ENCODE measurements at places on chromosomes 4 and X.

DNA sequence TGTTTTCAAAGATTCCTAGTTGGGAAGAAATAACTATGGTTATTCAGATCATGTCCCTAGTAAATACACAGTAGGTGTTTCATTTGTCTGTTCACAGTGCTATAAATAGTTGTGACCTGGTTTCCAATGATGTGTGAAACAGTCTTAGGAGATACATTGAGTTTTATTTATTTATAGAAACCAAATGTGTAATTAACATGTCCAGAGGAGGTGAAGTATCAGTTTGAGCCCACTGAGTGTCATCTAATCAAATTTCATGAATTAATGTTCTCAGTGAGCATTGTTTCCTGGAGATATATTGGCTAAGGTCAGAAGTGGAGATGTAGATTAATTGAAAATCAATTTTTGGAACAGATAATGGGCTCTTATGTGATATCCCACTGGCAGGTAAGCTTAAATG lies 996.3 kb downstream of the FSTL5 start:
- no peak for DNase-seq

DNA sequence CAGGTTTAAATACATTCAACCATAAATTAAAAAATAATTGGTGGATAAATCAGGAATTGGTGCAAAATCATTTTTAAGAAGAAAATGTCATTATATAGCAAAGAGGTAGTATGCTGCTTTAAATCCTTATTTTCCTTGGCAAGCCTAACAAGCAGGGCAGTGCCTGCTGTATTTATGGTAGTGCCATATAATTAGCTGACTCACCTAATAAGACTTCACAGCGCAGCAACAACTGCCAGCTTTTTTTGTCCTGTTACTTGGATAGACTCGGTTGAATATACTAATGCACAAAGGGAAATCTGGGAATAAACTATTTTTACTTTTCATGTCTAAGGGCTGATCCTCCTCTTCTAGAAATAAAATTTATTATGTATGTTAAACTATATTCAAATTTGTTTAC lies 99.1 kb downstream of the SNCA start:
- DNase-seq, result no peak

GRCh38 chr4:1380368-1381151 lies 25.7 kb downstream of the NKX1-1 start:
- no peak for DNase-seq

DNA sequence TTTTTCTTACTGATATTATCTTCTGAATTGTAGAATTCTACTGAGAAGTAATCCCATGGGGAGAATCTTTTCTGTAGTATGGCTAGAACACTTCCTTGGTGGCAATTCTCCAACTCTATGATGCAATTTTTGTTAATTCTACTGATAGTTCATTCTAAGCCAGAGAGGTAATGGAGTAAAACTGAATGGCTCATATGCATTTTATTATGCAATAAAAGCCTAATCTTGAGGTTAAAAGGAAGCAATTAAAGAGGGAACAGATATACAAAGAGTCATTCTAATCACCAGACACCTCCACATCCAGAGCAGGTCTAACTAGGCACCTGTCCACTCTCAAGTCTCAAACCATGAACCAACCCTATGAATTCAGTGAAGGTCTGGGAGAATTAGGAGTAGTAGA lies 9.7 kb downstream of the RAP2C start:
- DNase-seq, result no peak

DNA sequence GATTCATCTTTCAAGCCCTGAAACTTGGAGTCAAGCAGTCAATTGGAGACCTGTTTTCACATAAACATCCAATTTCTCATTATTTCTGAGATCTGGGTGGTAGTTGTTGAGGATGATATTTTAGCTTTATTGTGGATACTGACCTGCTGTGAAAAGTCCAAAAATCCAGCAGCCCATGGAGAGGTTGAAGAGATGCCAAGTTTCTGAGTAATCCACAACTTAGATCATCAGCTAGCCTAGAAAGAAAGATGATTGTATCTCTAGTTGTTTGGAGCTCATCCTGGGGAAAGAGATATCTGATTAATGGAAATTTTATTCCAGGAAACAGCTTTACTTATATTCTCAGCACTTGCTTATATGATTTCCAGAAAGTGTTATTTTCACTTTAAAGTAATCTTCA lies 48.6 kb upstream of the DCX start:
- no peak for DNase-seq

DNA sequence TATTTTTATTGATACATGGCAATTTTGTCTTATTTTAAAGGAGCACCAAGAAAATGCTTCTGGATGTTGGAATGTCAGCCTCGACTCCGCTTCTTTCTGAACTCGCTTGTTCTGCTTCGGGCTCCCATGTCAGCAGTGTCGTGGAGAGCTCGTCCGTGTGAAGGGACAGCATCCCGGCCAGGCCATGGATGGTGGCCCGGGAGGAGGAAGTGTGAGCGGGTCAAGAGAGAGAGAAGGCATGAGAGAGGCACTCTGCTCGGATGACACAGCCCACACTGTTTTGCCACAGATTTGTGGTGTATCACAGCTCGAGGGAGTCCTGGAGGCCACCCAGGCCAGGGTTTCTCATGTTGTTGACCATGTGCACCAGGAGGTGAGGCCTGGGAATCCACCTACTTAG lies 107.0 kb downstream of the TRAPPC11 start:
- DNase-seq, result no peak

GRCh38 chr4:66034262-66034661 lies 364.0 kb upstream of the EPHA5 start:
- no peak for DNase-seq

DNA sequence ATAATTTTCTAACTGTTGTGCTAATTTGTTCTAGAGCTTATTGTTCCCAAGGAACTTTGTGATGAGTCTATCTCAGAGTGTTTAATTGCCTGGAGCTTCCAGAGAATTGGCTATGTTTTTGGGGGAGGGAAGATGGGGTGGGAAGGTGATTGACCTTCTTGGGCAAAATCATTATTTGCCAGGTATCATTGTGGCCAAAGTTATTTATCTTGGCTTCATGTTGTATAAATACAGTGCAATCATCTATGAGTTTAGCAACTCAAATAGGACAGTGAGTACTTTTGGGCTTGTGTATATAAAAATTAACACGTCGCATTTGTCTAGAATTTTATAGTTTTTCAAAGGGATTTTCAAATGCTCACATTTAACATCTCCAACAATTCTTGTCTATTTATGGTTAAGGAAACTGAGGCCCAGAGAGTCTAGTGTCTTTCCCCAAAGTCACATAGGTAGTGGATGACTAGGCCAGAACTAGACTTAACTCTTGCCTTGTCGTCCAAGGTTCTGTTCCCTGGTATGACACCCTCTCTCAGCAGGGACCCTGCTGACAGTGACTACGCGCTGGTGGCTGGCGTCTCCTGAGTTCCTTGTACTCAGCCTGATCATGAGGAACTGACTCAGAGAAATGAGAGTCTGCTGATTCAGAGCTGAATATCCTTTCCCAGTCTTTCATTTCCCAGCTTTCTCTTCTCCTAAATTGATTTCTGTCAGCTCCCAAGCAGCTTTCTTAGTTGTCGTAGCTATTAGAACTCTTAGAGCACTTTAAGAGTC lies 27.7 kb downstream of the FNIP2 start:
- DNase-seq, result no peak
